ENCODE measurements at places on chromosomes 11 and 22. TPM values are rescaled to one million over a fixed set of nuclear protein-coding genes. Genes with fewer than 3 reads are reported as not detected.

Gene MYOD1
- total RNA-seq, result not detected

- peak overlapping the region; percentile 9 for H3K4me3 ChIP-seq
- DNase-seq, result peak; percentile 83
- peaks cover 44% of the 10 kb centered on the region for H3K4me1 ChIP-seq
- peak overlapping the region; percentile 77 for H3K27ac ChIP-seq
- no peaks in the 10 kb centered on the region for H3K36me3 ChIP-seq
Observed at GRCh38 chr11:67262731-67263675, 3.3 kb upstream of the GRK2 start.

- H3K4me1 ChIP-seq, result peaks cover 49% of the 10 kb centered on the region
- DNase-seq, result peak; percentile 48
- H3K36me3 ChIP-seq, result no peaks in the 10 kb centered on the region
- no peak overlapping the region for H3K4me3 ChIP-seq
- H3K27me3 ChIP-seq, result no peaks in the 10 kb centered on the region
Observed at GRCh38 chr22:25395468-25395867, 169.0 kb upstream of the GRK3 start.

DNA sequence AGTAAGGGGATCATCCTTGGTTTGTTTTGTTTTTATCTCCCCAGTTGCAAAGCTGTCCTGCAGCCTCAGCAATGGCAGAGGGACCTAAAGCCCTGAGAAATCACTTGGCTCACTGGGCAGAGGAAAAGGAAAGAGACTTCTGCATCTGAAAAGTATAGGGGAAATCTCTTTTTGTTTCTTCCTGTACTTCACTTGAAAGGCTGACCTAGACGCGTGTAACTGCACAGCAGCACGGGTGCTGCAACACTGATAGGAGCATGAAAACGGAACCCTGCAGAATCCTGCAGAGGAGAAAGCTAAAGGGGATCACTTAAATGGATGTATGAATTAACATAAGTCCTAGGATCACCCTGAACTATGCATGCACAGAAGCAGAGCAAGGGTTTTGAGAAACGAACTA, 2.0 kb upstream of the PIWIL3 start:
- peaks cover 28% of the 10 kb centered on the region for H3K27me3 ChIP-seq
- no peak for DNase-seq
- no peak overlapping the region for H3K27ac ChIP-seq
- no peaks in the 10 kb centered on the region for H3K4me1 ChIP-seq
